ENCODE measurements at places on chromosomes 1 and 21.

- DNase-seq, result peak; percentile 63
These were observed 99.1 kb upstream of the ACTRT2 start for GRCh38 chr1:2921970-2922686.

GRCh38 chr1:47661040-47661439 lies 223.2 kb downstream of the FOXD2 start:
- no peak for DNase-seq

DNA sequence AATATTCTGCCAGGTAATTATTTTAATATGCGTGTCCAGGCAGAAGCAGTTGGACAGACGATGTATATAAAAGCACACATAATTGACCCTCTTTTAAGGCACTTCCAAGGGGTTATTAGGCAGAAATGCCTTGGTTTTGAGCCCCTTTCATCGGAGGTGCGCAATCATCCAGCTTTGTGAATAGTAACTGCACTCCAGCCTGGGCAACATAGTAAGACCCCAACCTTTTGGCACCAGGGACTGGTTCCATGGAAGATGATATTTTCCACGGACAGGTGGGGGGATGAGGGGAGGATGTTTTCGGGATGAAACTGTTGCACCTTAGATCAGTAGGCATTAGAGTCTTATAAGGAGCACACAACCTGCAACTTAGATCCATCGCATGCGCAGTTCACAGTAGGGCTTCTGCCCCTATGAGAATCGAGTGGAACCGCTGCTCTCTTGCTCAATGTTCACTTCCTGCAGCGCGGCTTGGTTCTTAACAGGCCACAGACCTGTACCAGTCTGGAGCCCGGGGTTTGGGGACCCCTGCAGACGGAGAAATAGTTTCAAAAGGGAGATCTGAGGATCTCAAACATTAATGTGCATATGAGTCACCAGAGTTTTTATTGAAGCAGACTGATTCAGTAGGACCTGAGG lies 1.8 kb upstream of the MCOLN2 start:
- DNase-seq, result peak; percentile 52

DNA sequence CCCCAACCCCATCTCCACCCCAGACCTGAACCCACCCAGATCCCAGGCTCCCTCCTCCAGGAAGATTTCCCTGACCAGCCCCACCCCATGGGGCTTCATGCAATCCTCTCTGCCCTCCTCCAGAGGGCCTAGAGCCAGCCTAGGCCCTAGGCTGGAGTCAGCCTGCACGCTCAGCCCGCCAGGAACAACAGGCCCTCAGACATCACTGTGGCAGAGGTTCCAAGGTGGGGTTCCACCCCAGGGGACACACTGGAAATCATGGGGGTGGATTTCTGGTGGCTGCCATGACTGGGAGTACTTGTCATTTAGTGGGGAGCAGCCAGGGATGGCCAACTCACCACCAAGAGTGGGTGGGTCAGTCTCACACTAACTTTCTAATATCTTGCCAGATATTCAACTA lies 122.0 kb downstream of the GLIS1 start:
- DNase-seq, result no peak

GRCh38 chr1:189783456-189783855 lies 694.2 kb downstream of the BRINP3 start:
- DNase-seq, result no peak

- no peak for DNase-seq
These were observed 43.7 kb upstream of the MAB21L3 start for GRCh38 chr1:116067566-116067890.

DNA sequence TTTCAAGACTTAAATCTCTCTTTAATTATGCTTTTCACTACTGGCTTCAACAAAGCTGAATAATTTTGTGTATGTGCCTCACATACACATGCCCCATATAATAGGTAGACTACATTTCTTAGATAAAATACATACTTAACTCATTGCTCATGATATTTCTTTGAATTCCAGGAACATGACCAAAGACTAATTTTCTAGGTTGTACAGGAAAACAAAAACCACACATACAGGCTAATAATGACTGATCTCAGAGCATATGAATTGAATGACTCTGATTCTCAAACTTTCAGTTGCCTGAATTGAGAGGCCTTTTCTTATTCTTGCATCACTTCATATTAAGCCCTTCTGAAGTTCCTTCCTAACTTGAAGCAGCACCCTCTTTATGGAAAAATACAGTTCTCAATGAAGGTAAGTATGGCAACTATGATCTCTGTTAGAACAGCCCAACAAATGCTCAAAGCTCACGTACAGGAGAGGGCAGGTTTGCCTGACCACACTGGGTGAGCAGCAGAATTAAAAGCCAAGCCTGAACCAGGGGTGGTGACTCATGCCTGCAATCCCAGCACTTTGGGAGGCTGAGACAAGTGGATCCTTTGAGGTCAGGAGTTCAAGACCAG lies 22.6 kb upstream of the UAP1 start:
- peak; percentile 23 for DNase-seq

DNA sequence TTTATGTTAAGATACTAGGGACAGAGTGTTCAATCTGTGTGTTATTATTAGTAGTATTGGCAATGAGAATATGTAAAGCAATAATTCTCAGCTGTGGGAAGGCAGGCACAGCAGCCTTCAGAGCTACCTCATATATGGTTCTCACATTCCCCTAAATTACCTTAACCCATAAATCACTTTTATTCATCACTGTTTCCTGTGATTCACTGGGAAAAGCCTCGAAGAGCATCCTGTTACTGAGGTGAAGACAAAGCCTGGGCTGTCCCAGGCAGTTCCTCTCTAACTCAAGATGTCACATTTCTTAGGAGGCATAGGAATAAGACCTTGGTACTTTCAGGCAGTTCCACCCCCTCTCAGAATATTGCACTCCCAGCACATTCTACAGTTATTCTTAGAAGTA lies 965.7 kb downstream of the NCAM2 start:
- DNase-seq, result no peak

DNA sequence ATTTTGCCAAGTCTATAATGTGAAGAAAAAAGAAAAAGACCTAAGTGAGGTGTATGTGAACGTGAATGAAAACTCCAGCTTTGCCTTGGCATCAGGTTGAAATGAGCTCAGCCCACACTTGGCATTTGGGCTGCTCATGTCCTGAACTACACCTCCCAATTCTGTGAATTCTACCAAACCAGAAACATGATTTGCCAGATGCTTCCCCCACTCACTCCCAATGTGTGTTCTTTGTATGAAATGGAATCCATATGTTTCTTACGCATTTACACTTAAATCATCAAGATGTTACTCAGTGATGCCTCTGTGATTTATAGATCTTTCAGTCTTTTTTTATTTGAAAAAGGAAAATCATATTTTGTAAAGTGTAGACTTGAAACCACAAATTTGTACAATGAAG lies 32.8 kb upstream of the RUNX1 start:
- DNase-seq, result no peak

DNA sequence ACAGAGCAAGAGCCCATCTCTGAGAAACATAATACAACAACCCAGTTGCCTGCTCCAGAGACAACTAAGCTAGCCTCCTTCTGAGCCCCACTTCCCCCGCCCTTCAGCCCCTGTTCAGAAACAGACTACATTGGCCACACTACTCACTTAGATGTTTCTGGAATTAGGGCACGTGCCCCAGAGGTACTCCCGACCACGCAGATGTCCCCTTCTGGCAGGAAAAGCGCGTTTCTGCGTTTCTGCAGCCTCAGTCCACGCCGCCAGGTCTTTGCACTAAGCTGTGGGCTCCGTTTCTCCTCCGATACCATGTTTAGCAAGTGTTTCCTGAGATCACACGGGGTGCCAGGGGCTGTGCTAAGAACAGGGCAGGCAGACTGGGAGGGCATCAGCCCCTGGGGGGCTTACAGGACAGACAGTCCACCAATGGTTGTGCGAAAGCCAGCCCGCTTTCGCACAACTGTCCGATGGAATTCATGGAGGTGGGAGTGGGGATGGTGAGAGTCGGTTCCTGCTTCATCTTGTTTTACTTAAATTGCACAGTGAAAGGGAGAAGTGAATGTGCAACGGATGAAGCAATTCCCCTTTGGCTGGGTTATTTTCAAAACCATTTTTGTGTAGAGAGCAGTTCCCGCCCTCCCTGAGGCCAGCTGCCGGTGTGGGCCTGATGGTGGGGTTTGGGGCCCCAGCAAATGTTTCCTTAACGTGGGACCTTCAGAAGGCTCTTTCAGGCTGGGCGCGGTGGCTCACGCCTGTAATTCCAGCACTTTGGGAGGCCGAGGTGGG lies 2.7 kb downstream of the PIK3CD start:
- DNase-seq, result peak; percentile 69

- peak; percentile 78 for DNase-seq
These were observed 37.2 kb upstream of the ETS2 start for GRCh38 chr21:38768471-38769063.

- no peak for DNase-seq
These were observed 16.1 kb upstream of the VAMP4 start for GRCh38 chr1:171758011-171758410.

- DNase-seq, result no peak
These were observed 15.2 kb downstream of the AKNAD1 start for GRCh38 chr1:108841703-108842102.

DNA sequence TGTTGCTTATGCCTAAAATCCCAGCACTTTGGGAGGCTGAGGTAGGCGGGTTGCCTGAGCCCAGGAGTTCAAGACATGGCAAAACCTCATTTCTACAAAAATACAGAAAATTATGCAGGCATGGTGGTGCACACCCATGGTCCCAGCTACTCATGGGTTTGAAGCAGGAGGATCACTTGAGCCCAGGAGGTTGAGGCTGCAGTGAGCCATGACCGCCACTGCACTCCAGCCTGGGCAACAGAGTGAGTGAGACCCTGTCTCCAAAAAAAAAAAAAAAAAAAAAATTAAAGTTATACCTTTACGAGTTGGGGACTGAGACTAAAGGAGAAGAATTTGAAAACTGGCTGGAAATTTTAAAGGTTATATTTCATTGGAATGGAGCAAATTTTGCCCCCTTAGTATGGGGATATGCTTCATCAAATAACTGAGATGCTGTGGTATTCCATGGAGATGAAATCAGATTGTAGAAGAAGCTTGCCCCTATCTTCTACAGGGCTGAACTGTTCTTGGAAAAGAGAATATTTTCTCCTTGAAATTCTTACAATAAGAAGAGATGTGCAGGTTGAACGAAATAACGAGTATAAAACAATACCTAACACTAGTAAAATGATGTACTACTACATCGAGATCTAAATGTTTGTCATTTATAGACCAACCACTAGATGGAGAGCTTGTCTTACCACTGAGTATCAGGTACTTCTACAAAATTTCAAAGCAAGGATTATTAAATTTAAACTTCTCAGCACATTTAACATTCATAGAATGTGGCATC lies 34.9 kb upstream of the SCYL3 start:
- no peak for DNase-seq

- DNase-seq, result no peak
These were observed 75.7 kb downstream of the SPSB1 start for GRCh38 chr1:9368356-9368755.

DNA sequence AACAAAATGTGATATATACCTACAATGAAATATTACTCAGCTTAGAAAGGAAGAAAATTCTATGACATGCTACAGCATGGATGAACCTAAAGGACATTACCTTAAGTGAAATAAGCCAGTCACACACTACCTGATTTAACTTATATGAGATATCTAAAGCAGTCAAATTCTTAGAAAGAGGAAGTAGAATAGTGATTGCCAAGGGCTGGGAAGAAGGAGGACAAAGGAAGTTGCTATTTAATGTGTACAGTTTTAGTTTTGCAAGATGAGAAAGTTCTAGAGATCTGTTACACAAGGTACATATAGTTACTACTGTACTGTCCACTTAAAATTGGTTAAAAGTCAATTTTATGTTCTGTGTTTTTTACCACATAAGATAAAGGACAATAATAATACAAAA lies 87.5 kb upstream of the KCTD3 start:
- DNase-seq, result no peak

GRCh38 chr1:3011631-3012455 lies 9.4 kb upstream of the ACTRT2 start:
- DNase-seq, result no peak

GRCh38 chr1:219088778-219089557 lies 84.7 kb upstream of the LYPLAL1 start:
- no peak for DNase-seq

DNA sequence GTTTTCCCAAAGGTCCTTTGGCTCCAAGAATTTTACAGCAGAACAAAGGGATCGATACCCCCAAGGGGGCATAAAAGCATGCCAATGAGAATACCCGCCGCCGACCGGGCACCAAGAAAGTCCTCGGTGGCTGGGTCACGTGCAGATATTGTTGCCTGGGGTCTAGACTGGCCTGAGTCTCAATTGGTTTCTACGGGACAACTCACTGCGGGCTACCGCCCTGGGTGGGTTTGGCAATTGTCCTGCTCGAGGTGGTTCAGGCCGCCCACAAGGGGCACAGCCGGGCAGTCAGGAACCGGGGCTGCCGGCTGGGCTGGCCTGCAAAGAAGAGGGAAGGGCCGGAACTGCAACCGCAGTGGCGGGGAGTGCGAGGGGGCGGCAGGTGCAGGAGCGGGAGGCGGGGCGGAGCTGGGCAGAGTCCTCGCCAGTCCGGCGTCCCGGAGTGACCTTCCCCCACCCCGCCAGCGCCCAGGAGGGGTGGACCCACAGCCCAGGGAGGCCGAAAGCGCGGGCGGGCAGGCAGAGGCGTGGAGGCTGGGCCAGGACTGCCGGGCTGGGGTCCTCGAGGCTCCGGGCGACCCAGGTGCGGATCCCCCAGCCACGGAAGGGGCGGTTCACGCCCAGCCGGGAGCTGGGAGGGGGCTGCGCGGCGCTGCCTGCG lies 926 bp upstream of the ATP1B1 start:
- DNase-seq, result peak; percentile 36

GRCh38 chr1:110756506-110756905 lies 81.8 kb upstream of the KCNA3 start:
- no peak for DNase-seq

DNA sequence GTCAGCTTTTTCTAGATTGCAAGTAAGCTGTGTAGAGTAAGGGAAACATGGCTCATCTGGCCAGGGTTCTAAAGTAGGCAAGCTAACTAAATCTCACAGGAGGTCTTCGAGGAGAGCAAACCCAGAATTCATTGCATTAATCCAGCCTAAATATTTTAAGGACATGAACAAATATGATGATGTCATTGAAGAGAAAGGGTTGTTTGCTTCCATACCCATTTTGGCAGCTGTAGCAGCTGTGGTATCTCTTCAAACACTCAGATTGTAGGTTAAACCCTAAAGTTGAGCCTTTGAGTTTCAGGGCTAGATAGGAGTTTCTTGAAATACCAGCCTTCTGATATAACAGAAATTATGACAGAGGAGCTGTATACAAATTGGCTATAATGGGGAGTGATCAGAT lies 200.5 kb upstream of the C1orf105 start:
- DNase-seq, result no peak

- DNase-seq, result no peak
These were observed 125.0 kb downstream of the PRDM2 start for GRCh38 chr1:13825033-13825432.

GRCh38 chr1:70220015-70220414 lies 1.2 kb upstream of the SRSF11 start:
- DNase-seq, result no peak

GRCh38 chr1:74908797-74909196 lies 175.8 kb downstream of the TYW3 start:
- DNase-seq, result no peak

GRCh38 chr1:155295183-155295941 lies 5.9 kb downstream of the PKLR start:
- DNase-seq, result no peak
